Stimulated activated CD4-positive, alpha-beta T cell treated with anti-CD3 and anti-CD28 coated beads, Interleukin-2, amount 100 ng/mL, for 24 hours (primary cell): ENCODE measurements at places on chromosomes 2 and 18.
A peak's percentile ranks its signal among the peaks of the same experiment; 100 is the strongest.

DNA sequence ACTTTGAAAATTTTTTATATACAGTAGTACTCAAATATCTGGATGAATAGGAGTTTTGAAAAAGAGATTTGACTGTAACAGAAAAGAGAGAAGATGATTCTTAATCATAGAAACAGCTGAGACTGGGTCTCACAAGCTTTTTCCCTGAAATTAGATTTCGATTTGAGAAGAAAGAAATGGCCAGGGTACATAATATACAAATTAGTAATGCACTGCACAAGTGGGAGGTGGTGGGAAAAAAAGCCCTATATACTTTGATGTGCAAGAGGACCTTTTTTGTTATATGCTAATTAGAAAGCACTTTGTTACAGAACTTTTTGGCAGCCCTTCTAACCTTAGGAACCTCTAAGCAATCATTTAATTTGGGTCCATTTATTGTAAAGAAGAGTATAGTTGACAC, 62.9 kb downstream of the EML4 start:
- DNase-seq = no peak

GRCh38 chr18:64380117-64380516, 231.2 kb upstream of the LINC00305 start:
- no peak for DNase-seq

DNA sequence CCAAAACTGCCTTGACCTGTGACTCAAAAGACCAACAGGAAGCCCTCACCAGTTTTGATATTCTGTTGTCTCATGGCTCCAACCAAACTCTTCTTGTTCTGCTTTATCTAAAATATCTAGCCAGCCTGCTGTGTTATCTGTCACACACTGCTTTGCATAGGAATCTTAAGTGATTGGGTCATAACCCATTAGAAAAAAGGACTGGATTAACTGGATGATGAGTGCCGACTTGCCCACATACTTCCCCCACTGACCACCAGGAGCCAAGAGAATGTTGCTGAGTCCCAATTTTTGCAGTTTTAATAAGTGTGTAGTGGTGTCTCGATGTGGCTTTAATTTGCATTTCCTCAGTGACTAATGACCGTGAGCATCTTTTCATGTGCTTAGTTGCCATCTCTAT, 6.5 kb downstream of the MOGAT1 start:
- DNase-seq = no peak

GRCh38 chr18:50578651-50579050, 18.8 kb downstream of the MAPK4 start:
- no peak for DNase-seq

GRCh38 chr2:119465687-119466086, 34.0 kb downstream of the TMEM37 start:
- DNase-seq = no peak

- no peak for DNase-seq
Observed at GRCh38 chr2:200600549-200601225, 14.9 kb downstream of the AOX1 start.

DNA sequence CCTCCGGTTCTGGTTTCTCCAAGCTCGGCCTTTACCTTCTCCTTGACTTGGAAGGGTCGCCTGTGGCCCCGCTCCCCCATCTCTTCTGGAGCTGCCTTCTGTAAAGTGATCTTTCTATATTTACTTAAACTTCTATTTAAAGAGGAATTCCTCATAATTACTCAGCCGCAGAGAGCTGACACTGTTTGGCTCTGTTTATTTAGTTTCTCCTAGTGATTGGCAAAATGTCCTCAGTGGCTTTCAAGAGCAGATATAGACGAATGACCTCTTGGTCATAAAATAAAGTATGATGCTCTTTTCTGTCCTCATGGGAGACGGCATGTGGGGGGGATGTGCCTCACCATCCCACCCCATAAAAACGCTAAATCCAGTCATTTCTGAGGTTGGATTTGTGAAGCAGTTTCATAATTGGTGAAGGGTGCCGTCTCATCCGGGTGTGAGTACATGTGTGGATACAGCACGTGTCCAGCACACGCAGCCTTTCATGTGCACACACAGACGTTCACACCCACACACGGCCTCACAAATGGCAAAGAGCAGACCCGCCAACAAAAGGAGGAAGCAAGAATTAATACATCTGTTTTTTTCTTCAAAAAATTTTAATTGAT, 43.4 kb upstream of the SMAD7 start:
- no peak for DNase-seq

DNA sequence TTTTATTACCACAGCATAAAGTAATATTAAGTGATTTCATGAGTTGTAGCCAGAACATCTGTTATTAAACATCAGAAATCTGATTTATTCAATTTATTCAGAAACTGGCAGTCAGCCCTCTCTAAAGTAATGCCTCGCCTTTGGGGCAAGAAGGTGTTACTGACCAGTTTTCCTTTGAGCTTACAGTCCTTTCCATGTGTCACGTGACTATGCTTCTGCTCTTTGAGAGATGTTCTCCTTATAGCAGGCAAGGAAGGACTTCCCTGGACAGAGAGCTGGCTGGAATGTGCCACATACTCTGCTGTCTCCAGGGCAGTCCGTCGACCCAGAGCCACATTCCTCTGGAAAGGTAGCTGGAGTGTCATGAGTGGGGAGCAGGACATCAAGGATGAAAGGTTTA, 119.7 kb downstream of the RDH14 start:
- DNase-seq = no peak

- DNase-seq = no peak
Observed at GRCh38 chr2:221343524-221343923, 228.6 kb downstream of the EPHA4 start.

DNA sequence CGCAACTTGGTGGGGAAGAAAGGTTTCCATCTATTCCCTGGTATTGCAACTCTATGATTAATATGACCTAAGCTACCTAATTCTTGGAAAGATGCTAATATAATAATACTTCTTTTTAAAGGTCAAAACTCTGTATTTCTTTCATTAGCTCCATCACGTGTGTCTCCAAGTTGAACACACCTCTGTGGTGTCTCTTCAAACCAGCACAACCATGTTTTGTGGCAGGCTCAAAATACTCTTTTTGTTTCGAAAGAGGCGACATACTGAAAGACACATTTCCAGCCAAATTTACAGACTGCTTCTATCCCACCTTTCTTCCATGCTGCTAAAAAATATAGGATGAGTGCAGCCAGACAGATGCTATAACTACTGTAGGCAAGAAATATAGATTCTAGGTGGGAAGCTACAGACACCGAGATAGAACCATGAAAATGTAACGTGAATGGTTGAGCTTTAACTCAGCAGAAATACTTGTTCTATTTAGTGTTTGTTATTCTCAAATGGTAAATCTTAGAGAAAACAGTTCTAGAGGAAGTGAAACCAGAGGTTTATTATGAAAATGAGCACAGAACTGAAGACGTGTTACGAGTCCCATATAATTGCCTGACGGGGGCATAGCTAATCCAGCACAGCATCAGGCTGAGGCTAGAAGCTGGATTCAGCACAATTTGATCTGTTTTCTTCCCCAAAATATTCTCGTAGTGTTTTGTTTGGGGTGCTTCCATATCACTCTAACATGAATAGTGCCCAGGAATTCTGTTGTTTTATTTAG, 991.5 kb upstream of the FANCL start:
- DNase-seq = no peak

DNA sequence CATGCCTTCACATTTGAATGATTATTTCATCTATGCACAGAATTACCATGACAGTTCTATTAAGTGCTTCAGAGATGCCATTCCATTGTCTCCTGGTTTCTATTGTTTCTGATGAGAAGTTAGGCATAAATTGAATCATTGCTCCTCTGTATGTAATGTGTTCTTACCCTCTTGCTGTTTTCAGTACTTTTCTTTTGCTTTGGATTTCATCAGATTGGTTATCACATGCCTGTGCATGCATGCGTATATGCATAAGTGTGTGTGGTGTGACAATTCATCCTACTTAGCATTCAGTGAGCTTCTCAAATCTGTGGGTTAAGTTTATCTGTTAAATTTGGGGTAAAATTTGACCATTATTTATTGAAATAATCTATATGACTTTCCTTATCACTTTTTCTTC, 263.3 kb upstream of the RND3 start:
- no peak for DNase-seq

DNA sequence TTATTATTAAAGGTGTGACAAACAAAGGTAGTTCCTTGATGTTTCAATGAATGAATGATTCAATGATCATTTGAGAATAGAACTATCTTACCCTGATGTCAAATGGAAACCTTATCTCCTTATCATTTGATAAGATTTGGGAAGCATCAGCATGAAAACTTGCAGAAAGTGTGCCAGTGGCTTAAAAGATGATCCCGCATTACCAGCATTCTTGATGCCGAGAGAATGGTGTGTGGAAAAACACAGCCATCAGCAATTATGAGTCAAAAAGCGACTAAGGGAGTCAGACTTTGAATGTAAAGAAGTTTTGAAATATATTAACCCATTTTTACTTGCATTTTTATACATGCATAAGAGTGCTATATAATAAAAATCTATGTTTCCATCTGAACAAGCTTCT, 93.7 kb downstream of the MAIP1 start:
- no peak for DNase-seq

- DNase-seq = peak; percentile 37
Observed at GRCh38 chr2:37377187-37377532, 32.7 kb downstream of the QPCT start.

GRCh38 chr2:65778137-65778536, 345.7 kb upstream of the SPRED2 start:
- no peak for DNase-seq

DNA sequence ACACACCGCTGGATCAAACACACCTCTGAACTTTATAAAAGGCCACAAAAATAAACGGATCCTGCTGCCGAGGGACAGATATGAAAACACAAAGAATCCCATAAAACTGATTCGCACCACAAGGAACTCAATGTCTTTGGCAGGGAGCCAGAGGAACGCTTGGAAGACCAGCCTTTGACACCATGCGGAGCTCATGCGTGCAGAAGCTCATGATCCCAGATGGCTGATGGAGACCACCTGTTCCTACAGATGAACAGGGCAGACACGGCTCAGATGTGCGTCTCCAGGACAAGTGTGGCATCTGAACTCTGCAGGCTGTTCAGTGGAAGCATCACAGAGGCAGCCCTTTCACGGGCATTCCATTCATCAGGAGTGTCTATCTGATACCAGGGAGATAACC, 24.9 kb downstream of the COPS9 start:
- DNase-seq = no peak

GRCh38 chr2:129297430-129297829, 682.0 kb upstream of the RAB6C start:
- no peak for DNase-seq

GRCh38 chr2:197075754-197076337, 149.3 kb upstream of the PGAP1 start:
- DNase-seq = no peak
